ENCODE measurements at places on chromosomes 4 and X. TPM values are rescaled to one million over a fixed set of nuclear protein-coding genes. Genes with fewer than 3 reads are reported as not detected.

Gene CEP135
- total RNA-seq = 16.1 TPM

Gene VCX
- total RNA-seq = not detected

Gene LINC00632
- not detected for total RNA-seq

Gene PLXNB3
- 0.51 TPM for total RNA-seq

Gene MAGEB2
- not detected for total RNA-seq

GRCh38 chr4:138627096-138627495, 384.9 kb upstream of the SLC7A11 start:
- no peaks in the 10 kb centered on the region for H3K27me3 ChIP-seq
- H3K27ac ChIP-seq = no peak overlapping the region
- H3K4me3 ChIP-seq = no peak overlapping the region
- no peaks in the 10 kb centered on the region for H3K36me3 ChIP-seq
- no peaks in the 10 kb centered on the region for H3K4me1 ChIP-seq

DNA sequence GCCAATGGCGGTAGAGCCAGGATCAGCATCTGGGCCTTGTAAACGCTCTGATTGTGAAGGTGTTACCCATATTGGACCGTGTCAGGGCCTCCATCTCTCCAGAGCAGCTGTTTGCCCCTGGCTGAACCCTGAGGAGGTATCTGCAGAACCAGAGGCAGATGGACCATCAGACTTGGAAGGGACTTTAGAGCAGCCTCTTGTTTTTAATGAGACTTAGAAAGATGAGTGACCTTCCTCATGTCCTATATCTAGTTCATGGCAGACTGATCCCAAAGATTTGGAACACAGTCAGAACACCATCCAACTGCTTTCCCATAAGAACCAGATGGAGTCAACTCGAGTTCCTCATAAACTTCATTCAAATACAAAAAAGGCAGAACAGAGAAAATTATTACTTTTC, 135.1 kb upstream of the MSX1 start:
- DNase-seq = no peak
- no peak overlapping the region for H3K27ac ChIP-seq
- H3K4me1 ChIP-seq = no peaks in the 10 kb centered on the region
- no peaks in the 10 kb centered on the region for H3K27me3 ChIP-seq

GRCh38 chrX:17459008-17459611, 84.1 kb downstream of the NHS start:
- no peaks in the 10 kb centered on the region for H3K27me3 ChIP-seq
- no peaks in the 10 kb centered on the region for H3K36me3 ChIP-seq
- no peak overlapping the region for H3K27ac ChIP-seq
- H3K4me3 ChIP-seq = no peak overlapping the region
- DNase-seq = no peak

- no peak overlapping the region for H3K27ac ChIP-seq
- H3K27me3 ChIP-seq = no peaks in the 10 kb centered on the region
- no peaks in the 10 kb centered on the region for H3K4me1 ChIP-seq
- no peaks in the 10 kb centered on the region for H3K36me3 ChIP-seq
- DNase-seq = no peak
Measured at GRCh38 chrX:88416002-88416401, 331.0 kb upstream of the CPXCR1 start.

Measured in CD8-positive, alpha-beta memory T cell (primary cell).